Naive thymus-derived CD8-positive, alpha-beta T cell (primary cell): ENCODE measurements at places on chromosomes 11 and 22.
A peak's percentile ranks its signal among the peaks of the same experiment; 100 is the strongest.

DNA sequence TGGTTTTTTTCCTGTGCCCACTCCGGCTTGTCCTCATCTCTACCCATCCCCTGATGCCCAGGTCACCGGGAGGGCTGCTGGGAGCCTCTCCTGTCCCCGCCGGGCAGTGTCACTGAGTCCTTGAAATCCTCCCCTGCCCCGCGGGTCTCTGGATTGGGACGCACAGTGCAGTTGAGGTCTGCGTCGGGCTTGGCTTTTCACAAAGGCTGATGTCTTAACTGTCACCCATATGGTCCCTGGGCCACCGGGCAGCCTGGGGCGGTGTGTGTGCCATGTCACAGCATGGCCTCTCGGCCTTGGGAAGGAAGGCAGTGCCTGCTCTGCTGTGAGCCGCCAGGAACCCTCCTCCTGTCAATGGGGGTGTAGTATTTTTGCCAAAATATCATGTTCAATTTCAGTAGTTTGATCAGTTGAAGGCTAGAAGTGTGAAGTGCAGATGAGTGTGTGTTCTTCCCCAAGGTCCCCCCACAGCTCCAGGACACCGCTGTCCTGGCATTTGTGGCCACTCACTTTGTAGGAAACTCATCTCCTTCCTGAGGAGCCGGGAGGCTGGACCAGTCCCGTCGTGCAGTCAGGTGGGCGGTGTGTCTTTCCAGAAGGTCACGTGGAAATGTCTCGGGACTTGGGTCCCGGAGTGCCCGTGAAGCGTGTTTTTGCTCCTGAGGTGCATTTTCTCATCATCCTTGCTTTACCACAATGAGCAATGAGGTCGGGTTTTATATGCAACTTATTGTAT is 37.6 kb downstream of the CTTN start:
- DNase-seq = no peak

DNA sequence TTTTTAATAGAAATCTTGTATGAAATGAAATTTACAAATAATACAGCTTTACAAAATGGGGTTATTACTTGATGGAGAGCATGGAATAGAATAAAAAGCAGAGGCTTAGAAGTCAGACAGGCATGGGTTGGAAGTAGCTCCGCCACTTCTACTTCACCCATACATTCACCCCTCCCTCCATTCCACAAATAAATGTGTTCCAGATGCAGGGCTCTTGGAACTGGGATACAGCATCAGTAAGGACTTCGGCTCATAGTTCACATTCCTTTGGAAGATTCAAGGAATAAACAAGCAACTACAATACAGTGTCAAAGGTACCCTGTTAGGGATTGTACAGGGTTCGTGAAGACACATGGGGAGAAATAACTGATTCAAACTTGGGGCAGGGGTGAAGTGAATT is 156.8 kb downstream of the WNT11 start:
- no peak for DNase-seq

- DNase-seq = no peak
Observed at GRCh38 chr11:122139595-122139866, 23.5 kb upstream of the BLID start.

- DNase-seq = no peak
Observed at GRCh38 chr11:71070490-71071453, 181.6 kb downstream of the SHANK2 start.

GRCh38 chr11:61302550-61302949 is 7.4 kb upstream of the VWCE start:
- no peak for DNase-seq

DNA sequence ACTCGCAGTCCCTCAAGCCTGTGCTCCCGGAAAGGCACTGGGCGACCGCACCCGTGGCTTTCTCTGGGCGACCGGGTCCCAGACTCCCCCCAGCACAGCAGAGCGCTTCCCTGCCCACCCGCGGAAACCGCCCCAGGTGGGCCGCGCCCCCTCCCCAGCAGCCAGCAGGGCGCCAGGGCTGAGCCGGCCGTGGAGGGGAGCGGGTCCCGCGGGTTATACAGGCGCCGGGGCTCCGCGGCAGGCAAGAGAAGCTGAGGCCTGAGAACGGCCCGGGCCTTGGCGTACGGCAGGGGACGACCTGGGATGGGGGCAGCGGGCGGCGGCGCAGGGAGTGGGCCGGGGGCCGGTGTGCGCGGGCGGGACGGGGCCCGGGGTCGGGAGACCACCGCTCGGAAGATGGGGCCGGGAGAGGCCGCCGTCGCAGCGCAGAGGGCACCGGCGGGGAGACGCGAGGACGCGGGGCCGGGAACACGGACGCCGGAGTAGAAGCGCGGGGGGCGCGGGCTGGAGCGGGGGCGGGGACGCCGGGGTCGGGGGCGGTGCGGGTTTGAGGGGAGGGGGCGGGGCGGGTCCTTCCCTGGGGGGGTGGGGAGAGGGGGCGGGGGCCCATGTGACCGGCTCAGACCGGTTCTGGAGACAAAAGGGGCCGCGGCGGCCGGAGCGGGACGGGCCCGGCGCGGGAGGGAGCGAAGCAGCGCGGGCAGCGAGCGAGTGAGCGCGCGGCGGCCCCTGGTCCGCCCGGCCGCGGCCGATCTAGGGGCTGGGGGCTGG is at the start of gene MDK:
MDK (plus strand) TSS at position 622 of the 771 bp plus-strand sequence. CDS start 389 bp downstream, outside the sequence.
- DNase-seq = no peak

- DNase-seq = no peak
Observed at GRCh38 chr11:10941871-10942270, 84.0 kb upstream of the ZBED5 start.

DNA sequence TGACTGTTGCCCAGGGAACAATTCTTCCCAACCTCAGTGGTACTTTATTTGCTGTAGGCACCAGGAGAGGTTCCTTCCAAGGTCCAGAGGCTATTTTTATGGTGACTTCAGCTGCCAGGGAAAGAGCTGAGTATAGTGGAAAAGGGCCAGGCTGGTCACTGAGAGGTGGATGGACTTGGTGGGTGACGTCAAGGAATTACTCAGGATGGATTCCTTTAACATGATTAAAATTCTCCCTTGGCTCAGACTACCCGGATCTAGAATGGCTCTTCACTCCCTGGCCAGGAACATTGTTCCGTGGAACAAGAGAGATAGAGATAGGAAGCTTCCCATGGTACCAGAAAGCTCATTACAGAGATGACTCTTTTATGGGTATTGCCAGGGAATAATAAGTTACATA is 8.7 kb upstream of the CALCA start:
- DNase-seq = no peak

GRCh38 chr11:6828103-6828502 is 17.4 kb upstream of the OR10A5 start:
- no peak for DNase-seq

DNA sequence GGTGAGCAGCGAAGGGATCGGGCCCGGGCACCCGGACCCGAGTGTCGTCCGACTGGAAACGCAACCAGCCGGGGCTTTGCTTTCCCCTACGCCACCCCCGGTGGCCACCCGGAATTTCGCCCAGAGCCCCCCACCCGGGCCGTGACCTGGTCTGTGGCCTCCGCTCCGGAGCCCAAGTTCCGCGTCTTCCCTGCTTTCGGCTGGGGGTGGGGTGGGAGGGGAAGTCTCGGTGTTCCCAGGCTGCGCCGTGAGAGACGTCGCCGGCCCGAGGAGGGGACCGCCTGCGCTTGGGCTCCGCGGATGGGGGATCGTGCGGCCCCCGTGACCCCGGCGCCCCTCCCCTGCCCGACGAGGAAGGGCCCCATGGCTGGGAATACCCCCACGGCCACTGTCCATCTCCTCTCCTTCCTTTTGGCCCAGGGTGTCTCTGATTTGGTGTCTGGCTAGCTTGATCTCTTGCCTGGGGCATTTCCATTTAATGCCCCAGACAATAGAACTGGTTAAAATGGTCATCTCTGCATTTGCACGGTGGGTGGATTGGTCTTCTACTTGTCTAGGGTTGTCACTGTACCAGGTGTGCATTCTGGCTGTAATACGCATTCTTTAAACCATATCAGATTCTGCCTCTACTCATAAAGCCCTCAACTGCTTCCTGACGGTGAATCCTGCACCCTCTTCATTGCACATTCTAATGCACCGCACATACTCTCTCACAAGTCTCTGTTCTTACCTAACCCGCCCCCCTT is 789 bp downstream of the SIK2 start:
- peak; percentile 51 for DNase-seq

DNA sequence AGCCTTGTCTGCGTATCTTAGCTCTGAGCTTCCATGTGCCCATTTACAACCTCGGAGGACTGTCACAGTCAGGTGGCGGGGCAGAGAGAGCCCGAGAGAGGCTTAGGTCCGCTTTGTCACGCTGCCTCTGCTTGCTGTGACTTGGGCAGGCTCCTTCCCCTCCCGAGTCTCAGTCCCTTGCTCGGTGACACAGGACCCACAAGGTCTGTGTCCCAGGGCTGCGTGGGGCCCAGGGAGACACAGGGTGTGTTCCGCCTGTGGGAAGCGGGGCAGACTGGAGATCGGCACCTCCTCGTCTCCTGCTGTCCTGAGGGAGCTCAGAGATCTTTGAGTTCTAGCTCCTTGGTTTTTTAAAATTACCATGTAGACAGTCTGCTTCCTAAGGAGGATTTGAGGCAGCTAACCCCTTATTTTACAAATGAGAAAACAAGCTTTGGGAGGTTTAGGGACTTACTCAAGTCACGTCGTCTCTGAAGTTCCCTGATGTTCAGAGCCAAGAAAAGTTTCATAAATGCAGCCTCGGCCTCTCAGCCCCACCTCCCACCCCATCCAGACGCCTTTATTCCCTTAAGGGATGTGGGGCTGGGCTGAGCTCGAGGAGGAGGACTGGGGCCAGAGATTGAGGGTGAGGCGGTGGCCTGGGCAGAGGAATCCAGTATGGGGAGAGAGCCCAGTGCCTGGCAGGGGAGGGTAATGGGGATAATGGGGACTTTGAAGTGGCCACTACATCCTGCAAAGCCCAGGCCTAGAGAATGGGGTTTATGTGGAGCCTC is 103.6 kb downstream of the NECTIN1 start:
- DNase-seq = no peak

GRCh38 chr11:117678658-117679406 is 118.2 kb downstream of the DSCAML1 start:
- DNase-seq = no peak

DNA sequence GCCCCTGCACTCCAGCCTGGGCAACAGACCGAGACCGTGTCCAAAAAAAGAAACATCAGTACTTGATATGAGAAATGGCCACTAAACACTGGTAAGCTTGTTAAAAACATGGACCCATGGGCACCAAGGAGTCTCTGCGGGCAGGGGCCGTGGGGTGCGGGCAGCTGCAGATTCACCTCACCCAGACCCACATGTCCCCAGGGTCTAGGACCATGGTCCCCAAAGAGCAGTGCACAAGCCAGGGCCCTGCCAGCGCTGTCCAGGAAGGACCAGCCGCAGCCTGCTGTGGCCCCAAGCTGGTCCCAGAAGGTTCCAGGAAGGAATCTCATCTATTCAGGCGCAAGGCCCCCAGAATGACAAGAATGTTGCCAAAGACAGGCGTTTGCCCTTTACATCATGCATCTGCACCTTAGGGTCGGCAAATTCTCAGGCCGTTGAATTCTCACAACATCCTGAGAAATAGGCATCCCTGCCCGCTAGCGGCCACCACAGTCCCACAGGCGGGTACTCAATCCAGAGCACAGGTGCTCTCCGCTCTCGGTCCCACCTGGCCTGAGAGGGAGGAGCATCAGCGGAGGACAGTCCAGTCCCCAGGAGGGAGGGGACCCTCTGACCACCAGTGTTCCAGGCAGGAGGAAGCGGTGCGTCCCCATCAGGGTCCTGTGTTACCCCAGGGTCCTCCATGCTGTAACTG is 9.5 kb downstream of the YPEL1 start:
- DNase-seq = no peak

DNA sequence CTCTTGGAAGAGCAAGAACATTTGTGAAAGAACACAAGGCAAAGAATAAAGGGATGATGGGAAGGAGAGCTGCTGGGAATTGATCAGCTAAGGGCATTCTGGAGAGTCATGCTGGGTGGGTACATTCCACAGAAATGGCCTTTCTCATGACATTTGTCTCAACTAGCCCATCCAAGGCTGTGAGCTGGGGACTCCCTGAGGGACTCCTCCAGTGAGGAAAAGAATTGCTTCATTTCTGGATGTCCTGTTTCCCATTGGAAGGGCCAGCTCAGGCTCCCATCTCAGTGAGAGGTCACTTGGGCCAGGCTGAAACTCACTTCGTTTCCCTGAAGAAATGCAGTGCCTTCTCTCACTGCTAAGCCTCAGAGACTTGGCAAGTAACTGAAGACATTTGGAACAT is 106.8 kb downstream of the CD44 start:
- no peak for DNase-seq

GRCh38 chr11:57276971-57277675 is 40.1 kb upstream of the APLNR start:
- DNase-seq = no peak

DNA sequence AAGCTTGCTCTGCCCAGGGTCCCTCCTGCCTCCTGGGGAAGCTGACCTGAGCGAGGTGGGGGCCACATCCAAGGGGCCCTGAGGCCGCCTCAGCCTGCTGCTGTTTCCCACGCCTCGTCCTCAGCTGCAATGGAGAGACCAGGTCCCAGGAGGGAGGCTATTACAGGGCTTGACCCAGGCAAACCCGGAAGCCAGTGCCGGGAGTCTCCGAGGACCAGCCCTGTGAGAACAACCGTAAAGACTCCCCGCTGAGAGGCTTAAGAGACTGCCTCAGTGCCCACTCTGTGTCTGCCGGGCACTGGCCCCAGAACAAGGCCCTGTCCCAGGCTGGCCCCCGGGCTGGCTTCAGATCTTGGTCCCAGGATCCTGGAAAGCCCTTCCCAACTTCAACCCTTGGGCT is 124.3 kb upstream of the FGF3 start:
- DNase-seq = no peak

- no peak for DNase-seq
Observed at GRCh38 chr11:6455070-6455469, 14.3 kb upstream of the HPX start.

DNA sequence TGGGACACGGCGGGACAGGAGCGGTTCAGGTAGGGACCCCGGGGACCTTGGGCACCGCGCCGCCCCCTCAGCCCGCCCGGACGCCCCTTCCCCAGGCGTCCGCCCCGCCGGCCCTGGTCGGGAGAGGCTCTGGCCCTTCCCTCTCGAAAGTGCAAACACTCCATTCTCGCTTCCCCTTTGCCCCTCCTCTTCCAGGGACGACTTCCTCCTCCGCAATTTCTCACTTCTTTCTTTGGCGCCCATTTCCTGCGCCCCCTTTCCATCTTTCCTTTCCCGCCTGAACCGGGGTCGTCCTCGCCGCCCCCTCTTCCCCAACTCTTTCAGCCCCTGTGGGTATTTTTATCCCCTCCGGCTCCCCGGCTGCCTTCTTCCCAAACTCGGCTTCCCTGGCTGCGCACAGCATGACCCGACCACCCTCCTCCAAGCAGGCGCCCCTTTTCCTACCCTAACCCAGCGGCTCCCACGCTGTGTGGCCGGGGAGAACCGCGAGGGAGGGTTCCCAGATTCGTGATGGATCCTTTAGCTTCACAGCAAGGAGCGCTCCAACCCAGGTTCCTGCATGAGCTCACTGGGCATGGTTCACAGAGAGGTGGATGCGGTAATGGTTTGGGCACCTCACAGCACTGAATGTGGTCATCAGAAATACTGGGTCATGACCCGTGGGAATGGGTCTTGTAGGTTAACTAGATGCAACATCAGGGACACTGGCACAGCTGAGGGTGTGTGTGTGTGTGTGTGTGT is 689 bp downstream of the RAB39A start:
- DNase-seq = no peak

GRCh38 chr11:59669611-59670009 is 773 bp upstream of the PATL1 start:
- DNase-seq = no peak
